Esophagus squamous epithelium (tissue), 5 donors: ENCODE measurements at places on chromosomes 1 and 21.

DNA sequence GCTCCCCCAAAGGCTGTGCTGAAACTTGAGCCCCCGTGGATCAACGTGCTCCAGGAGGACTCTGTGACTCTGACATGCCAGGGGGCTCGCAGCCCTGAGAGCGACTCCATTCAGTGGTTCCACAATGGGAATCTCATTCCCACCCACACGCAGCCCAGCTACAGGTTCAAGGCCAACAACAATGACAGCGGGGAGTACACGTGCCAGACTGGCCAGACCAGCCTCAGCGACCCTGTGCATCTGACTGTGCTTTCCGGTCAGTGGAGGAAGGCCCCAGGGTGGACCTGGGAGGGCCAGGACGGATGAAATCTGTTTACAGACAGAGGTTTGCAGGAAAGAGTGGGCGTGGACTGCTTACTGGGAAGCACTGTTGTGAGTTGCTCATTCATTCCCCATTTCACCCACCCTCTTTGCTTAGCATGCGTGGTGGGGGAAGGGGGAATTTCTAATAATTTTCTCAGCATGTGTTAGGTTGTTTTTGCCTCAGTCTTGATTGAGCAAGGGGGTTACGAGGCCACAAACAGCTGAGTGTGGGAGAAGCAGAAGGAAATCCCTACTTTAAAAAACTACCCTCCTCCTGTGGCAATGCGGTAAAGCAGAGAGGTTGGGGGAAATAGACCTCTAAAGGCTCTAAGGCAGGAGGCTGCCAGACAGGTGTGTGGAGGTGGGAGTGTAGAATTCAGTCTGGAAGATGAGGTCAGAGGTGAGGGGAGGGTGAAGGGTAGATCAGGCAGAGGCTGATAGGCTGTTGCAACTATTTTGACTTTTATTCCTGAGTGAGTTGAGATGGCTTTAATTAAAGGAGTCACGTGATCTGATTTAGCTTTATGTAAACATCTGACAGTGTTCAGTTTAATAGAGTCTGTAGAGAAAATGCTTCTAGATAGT is 1.3 kb downstream of the FCGR2A start:
- no peak for DNase-seq

DNA sequence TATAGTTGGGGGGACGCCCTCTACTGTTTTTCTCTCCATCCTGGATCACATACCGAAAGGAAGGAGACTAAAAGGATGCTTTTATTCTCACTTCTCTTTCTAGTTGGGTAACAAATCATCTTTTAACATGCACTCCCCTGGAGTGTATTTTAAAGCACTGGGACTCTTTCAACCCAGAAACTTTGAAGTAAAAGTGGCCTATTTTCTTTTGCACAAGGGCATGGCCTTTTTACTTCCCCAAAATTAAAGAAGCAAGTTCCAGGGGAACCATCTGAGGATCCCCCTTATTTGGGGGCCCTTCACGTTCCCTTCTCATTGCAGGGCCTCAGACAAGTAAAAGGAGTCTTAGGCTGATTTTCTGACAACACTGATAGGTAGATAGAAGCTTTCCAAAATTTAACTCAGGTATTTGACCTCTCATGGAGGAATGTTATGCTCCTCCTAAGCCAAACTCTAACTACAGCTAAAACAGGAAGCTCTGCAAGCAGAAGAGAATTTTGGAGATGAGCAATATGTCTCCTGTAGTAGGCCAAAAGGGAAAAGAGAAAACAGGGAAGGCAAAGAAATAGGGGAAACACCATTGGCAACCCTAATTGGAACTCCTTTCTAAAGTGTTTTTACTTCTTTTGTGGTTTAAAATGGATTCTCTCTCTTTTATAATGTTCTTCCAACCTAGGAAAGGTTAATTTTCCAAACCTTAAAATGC is 8.9 kb upstream of the CD46 start:
- no peak for DNase-seq

GRCh38 chr1:151809985-151810556 is 4.9 kb upstream of the LINGO4 start:
- DNase-seq: no peak

GRCh38 chr1:203049576-203050180 is 23.4 kb downstream of the PPFIA4 start:
- DNase-seq: no peak

DNA sequence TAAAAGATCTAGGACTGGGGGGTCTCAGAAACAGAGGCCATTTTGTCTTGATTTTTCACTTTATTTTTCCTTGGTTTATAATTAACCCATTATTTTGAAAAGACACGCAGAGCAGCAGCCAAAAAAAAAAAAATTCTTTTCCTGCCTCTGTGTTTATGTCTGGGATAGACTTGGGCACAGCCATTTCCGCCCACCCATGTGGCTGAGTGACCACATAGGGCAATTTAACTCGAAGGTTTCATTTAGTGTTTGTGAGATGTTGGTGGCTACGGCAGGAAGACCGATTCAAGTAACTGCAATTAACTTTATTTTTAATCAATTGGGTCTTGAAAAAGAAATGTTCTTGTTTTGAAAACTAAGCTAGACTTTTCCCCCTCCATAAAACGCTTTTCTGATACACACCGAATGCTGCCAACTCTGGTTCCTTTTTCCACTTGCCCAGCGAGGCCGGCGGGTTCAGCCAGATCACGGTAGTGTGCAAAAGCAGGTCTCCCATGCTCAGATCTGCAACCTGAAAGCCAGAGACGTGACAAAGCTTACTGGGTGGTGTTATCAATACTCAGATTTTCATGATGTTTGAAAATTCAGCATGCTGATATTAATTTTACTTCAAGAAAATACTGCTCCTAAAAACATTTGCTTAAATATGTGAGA is 97.4 kb upstream of the KRTAP19-8 start:
- DNase-seq: no peak

DNA sequence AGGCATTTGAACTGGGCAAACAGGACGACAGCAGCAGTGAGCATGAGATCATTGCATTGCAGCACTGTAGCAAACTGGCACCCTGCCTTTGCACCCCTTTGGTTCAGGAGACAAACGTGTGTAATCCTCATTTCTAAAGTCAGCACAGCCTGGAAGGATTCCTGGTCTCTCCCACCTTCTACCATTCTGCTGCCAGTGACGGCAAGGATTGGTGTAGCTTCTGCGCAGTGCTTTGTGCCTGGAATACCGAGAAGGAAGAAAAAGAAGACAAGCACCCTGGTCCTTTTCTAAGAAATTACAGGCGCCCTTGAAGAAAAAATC is 805.3 kb downstream of the USP25 start:
- DNase-seq: no peak

DNA sequence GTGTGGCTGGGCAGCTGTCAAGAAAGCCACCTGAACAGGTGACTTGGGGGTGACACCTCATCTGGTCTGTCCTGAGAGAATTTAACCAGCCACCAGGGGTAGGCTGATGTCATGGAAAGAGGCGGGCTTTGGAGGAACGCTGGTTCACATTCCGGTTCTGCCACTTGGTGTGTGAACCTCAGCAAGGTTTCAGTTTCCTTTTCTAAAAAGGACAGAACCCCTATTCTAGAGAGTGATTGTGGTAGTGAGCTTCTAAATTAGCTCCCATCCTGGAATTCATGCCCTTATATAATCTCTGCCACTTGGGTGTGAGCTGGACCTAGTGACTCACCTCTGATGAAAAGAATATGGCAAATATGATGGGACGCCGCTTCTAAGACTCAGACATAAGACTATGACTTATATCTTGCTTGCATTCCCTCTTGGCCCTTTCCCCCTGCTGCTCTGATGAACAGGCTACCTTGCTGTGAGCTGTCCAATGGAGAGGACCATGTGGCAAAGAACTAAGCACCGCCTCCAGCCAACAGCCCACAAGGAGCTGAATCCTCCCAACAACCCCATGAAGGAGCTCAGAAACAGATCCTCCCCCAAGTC is 332.1 kb downstream of the RRAGC start:
- no peak for DNase-seq

DNA sequence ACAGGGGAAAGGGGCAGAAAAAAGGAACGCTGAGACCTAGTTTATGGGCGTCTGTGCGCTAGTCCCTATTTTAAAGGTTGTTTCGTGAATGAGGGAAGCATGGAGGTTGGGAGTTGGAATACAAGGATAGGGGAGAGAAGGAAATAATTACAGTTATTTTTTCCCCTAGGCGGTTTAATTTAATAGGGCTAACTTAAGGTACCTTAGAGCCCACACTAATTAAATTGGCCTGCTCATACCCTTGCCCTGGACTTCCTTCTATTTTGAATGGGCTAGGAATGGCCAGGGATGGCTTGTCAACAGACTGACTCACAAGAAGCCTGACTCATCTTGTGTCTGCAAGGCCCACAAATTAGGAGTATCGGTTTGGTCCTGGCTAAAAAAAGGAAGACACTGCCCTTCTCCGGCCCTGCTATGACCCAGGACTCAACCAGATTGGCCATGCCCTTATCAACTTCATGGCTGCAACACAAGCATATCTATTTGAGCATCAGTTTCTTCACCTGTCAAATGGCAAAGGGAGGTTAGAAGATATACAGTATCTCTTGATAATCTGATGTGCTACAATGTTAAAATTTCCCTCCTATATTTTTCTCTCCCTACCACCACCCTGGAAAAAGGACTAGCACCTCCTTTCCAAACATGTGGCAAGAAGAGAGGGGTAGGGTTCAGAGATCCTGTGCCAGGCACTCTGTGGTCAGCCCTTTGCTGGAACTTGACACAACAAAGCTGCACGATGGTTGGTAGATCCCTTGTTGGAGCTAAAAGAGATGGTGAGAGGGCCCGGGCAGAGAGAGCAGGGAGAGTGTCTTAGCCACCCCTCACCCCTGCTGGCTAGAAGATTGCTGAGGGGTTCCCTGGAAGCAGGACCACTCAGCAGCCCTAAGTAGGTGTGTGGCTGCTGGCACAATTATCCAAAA is 2.2 kb upstream of the SSBP3 start:
- DNase-seq: no peak
